Pancreas (tissue), 10 donors: ENCODE measurements at places on chromosomes 1 and 21. TPM values are rescaled to one million over a fixed set of nuclear protein-coding genes. Genes with fewer than 3 reads are reported as not detected.

- no peak for DNase-seq
These were observed 10.8 kb downstream of the CCDC17 start for GRCh38 chr1:45612941-45613579.

Gene NR1I3
- polyA plus RNA-seq, result 0.15 TPM

DNA sequence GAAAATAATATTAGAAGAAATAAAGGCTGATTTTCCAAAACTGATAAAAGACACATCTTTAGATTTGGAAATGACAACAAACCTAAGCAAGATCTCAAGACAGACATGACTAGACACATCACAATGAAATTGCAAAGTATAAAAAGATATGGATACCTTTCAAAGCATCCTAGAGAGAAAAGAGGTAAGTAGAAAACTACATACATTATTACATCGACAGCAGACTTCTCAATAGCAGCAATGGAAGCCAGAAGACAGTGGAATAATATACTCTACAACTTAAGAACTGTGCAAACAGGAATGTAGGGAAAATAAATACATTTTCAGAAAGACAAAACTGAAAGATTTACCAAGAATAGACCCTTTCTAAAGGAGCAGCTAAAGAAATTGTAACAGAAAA is 50.2 kb downstream of the DENND1B start:
- no peak for DNase-seq

Gene EVA1C
- 35.9 TPM for polyA plus RNA-seq

Gene SYTL1
- polyA plus RNA-seq, result 207 TPM

DNA sequence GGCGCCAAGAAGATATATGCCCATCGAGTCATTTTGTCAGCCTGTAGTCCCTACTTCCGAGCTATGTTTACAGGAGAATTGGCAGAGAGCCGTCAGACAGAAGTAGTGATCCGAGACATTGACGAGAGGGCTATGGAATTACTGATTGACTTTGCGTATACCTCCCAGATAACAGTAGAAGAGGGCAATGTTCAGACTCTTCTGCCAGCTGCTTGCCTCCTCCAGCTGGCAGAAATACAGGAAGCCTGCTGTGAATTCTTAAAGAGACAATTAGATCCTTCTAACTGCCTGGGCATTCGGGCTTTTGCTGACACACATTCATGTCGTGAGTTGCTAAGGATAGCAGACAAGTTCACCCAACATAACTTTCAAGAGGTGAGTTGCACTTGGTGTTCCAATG is 19.1 kb downstream of the KLHL20 start:
- DNase-seq, result no peak

DNA sequence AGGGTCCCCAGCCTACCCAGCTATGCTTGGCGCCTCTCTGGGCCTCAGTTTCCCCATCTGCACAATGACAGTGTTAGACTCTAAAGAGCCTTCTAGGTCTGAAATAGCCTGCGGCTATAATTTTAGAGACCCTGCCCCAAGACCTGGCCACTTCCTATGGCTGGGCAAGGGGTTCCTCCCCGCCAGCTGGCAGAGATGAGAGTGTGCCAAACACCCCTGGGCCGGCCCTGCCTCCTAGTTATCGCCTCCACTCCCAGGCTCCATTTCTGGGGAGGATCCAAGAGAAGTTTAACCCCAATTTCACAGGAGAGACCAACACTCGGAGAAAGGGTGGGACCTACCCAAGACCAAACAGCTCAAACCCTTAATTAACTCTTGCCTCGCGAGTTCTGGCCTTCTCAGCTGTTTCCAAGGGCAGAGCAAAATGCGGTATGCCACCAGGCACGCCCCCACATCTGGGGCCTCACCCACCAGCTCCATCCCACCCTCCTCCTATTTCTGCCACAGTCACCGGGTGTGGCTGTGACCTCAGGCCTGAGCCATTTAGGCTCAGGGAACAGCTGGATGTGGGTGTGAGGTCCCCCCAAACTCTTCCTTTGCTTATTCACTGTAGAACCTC is 35.7 kb downstream of the TTC39A start:
- DNase-seq, result no peak

DNA sequence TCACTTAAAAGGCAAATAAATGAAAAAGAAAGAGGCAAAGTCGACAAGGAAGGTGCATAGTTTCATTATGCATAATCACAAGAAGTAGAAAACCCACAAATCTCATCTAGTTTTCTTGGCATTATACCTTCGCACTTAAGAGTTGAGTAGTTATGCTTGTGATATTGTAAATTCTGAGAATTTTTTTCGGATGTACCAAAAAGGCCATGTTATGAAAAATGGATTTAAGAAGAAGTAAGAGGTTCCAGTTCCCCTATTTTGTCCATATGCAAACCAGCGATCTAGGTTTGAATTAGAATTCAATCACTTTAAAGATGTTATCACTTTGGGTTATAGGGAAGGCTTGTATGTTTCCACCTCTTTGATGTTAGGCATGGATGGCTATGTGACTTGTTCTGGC is 7.9 kb upstream of the ERICH3 start:
- DNase-seq, result no peak

Gene CSMD2
- polyA plus RNA-seq, result 0.38 TPM

Gene MORN1
- polyA plus RNA-seq, result 5.2 TPM

DNA sequence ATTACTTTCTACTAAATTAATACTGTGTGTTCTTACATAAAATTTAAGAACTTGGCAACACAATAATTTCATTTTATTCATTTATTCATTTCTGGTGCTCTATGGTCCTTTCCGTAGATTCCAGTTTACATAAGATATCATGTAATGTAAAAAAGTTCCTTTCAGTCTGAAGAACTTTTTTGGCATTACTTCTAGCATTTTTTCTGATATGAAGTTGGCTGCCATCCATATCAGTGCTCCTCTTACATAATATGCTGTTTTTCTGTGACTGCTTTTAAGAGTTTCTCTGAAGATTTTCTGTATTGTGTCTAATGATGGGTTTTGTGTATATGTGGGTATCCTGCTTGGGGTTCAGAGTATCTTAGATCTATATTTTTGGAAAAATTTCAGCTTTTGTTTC is 34.8 kb downstream of the LIN9 start:
- no peak for DNase-seq

DNA sequence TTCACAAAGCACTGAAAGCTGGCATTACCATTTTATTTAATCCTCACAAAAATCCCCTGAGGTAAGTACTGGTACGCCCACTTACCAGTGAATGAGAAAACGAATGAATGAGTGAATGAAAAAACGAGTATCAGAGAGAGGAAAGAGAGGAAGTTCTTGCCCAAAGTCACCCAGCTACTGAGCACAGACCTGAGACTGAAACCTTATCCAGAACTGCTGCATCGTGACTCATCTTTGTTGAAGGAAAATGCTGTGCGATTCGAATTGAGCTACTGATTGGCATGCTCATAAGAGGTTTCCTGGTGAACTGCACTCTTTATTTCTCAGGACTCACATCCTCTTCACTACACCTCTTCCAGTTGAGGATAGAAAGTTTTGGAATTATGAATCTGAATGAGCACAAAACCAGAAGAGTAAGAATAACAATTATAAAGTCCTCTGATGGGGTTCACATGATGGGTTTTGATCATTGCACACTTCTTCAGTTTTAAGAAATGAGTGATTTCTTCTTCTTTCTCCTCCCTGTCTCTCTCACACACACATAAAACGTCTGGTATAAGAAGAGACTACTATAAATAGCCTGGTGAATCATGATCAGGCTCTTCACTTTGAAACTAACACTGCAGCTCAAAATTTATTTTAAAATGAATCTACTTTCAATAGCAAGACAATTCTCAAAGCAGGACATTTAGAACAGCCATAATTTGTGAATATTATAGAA is 32.1 kb downstream of the IL12RB2 start:
- no peak for DNase-seq

Gene PODN
- 14.6 TPM for polyA plus RNA-seq

DNA sequence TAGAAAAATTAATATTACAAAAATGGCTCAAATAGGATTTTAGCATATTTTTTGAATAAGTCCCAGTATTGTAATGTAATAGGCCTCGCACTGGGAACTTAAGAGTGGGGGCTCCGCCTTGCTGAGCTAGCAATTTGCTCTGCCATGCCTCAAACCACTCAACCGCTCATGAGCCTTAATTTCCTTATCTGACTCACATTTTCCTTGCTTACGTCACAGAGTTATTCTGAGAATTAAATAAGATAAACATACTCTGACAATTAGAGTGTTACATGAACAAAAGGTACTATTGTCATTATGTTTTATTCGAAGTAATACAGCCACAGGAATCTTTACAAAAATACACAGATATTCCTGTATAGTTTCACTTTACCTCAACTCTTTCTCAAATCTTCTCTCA is 108.1 kb downstream of the SLC44A5 start:
- no peak for DNase-seq

GRCh38 chr1:216778737-216779136 is 55.5 kb upstream of the ESRRG start:
- DNase-seq, result no peak

Gene TLCD4
- 2.1 TPM for polyA plus RNA-seq

Gene AKT3
- 8.9 TPM for polyA plus RNA-seq

Gene OR6N1
- polyA plus RNA-seq, result not detected

DNA sequence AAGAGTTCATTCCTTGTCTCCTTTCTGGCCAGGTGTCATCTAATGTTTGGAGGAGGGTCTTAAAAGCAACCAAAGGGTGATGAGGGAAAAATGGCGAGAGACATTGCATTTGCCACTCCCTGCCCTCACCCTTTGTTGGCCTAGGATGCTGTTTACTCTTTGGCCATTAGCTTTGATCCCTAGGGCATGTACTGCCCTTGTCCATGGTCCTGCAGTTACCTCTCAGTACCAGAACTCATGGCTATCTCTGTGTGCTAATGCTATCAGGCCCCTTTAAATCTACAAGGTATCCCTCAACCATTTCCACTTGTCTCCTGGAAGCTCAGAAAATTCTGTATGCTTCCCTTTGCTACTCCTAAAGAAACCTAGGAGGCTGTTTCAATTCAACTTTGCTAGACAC is 424.8 kb upstream of the PLXNA2 start:
- DNase-seq, result no peak

DNA sequence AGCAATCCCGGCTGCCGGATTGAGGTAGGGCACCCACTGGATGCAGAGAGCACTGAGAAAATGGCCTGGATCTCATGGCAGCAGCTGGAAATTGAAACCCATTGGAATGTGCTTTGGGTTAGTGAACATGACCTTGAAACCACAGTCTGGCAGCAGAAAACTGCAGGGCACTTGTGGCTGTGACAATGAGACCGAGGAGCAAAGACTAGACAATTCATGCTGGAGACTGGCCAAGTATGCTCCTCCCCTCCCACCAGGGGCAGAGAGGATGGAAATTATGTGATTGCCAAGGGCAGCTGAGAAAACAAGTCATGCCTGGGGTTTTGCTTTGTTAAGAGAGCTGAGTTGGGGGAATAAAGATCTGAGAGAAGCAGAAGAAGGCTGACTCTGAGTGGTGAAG is 60.7 kb downstream of the ZNF697 start:
- no peak for DNase-seq

DNA sequence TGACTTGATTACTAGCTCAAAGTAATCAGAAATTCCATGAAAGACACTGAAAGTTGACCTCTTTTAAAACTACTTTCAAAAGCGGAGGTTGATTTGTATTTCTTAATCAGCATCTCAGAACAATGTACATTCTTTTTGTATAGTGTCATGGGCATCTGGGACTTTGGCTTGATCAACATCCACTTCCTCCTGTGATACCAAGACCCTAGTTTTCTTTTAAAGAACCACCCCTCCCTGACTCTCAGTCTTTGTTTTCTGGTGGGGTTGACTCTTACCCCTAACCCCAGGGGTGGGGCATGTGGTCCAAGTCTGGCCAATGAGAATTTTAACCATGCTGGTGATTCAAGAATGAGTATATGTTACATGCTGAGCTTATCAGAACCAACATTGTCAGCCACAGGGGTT is 21.7 kb upstream of the IRF2BP2 start:
- DNase-seq, result no peak

Gene RBM11
- polyA plus RNA-seq, result 4.3 TPM

Gene TMCC2
- 2.6 TPM for polyA plus RNA-seq

Gene DNASE2B
- 0.16 TPM for polyA plus RNA-seq

Gene IL12RB2
- 0.92 TPM for polyA plus RNA-seq

Gene CHODL
- not detected for polyA plus RNA-seq

DNA sequence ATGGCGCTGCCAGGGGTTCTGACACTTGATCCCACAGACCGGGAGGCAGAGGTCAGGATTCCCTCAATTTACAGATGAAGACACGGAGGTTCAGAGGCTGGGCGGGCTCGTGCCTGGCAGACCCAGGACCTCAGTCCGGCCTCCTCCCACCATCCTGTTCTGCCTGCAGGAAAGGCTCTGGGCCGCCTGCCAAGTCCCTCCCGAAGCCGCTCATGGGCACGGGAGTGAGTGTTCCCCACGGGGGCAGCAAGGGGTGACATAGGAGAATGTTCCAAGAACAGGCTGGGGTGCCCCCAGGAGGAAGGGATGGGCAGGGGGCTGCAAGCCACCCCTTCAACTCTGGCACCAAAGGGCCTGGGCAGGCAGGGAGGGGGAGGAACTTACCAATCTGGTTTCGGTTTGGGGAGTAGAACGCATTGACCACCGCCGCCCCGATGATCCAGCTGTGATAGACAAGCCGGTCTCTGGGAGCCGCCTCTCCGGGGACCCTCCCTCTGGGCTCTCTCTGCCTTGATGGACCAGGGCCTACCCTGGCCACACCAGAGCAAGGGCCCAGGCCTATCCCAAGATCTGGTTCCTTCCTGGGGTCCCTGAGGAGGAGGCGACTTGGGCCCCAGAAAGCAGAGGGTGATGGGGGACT is 7.5 kb downstream of the PRXL2B start:
- DNase-seq, result peak; percentile 39

DNA sequence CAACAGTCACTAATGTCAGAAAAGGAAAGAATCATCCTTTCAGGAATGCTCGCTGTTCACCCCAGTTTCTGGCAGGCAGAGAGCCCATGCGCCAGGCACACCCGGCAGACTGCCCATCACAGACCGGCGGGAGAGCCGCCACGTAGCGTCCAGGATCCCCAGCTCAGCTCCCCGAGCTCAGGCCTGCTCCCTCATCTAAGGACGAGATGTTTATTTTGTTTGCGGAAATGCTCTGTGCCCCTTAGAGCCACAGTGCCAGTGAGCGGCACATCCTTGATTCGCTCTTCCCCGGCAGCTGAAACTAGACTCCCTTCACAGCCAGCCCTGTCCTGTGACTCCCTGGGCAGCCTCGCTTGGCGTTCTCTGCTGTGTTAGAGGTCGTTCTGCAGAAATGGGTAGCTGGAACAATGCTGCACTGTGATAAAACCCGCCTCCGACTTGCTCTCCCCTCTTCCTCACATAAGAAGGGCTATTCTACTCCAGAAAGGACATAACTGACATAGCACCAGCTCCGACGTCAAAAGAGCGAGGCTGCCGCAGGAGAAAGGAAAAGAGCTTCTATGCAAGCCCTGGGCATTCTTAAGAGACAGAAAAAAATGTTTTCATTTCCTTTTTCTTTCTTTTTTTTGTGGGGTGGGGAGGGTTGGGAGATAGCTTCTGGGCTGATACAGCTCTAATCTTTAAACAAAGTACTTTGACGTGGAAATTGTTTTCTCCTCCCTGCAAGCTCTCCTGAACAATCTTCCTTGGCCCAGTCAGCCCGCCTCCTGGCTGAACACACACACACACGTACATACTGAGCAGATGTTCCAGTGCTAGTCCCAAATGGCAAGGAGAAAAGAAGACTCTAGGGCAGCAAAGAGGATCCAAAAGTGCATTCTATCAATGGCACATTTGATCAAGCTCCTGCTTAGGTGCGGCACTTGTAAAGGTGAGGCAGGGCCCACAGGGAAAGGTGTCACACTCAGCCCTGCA is 37.2 kb downstream of the MRAP start:
- no peak for DNase-seq
